DMS53 (cell line): ENCODE measurements at places on chromosomes 3 and 15.
A peak's percentile ranks its signal among the peaks of the same experiment; 100 is the strongest.

DNA sequence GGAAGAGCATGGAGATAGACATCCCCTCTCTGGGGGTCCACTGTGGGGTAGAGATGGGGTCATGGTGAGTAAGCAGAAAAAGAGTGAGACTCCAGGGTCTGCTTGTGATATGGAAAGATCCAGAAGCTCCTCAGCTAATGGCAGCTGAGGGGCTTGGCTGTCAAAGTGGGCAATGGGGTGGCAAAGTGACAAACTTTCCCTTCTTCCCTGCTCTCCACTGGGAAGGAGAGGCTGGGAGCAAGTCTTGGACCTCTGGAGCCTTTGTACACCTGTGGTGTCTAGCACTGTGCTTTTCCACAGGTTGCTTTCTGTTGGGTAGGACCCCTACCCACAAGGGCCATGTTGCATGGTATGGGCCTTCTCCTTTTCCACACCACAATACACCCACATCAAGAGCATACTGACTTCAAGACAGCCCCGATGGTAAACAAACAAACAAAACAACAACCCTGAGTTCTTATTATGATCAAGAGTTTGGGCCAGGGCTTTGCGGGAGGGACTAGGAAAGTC is 3.5 kb downstream of the ITGA11 start:
- DNase-seq, result no peak

- no peak for DNase-seq
Observed at GRCh38 chr3:123568034-123568433, 16.8 kb downstream of the HACD2 start.

DNA sequence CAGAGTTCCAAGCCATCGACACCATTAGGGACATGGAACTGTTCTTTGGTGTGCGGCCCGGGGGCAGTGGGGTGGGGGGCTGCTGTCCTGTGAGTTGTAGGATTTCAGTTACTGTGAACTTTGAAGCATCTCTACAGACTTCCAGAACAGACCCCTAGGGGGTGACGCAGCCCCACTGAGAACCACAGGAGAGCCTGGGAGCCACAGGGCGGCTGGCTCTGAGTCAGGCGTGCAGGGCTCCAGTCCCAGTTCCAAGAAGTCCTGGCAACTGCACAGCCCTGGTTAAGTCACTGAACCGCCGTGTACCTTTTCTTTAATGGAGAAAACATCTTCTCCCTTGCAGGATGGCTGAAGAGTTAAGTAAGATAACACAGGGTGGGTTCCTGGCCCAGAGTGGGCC is 23.5 kb upstream of the LRTM1 start:
- peak; percentile 7 for DNase-seq

- peak; percentile 44 for DNase-seq
Observed at GRCh38 chr3:171883893-171884279, 40.7 kb downstream of the TMEM212 start.

GRCh38 chr15:76939715-76940114 is 8.2 kb downstream of the RCN2 start:
- no peak for DNase-seq

DNA sequence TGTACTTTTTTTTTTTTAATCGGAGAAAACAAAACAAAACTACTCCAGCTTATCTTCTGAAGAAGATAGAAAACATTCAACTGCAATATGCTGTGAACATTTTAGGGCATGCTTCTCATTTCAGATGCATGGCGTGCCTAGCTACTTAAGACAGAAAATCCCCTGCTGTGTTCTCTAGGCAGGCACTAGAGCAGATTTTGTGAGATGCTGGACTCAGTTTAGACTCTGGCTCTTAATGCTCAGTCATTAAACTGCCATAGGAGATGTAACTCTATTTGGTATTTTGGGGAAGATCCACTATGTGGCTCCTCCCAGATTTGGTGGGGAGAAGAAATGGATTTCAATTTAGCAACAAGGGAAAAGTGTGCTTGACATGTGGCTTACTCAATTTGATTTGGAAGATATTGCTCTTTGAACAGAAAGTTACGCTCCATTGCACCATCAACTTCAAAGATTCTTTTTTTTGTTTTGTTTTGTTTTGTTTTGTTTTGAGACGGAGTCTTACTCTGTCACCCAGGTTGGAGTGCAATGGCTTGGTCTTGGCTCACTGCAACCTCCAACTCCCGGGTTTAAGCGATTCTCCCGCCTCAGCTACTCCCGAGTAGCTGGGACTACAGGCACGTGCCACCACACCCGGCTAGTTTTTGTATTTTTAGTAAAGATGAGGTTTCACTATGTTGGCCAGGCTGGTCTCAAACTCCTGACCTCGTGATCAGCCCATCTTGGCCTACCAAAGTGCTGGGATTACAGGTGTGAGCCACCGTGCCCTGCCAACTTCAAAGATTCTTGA is 62.0 kb upstream of the LEKR1 start:
- DNase-seq, result no peak

DNA sequence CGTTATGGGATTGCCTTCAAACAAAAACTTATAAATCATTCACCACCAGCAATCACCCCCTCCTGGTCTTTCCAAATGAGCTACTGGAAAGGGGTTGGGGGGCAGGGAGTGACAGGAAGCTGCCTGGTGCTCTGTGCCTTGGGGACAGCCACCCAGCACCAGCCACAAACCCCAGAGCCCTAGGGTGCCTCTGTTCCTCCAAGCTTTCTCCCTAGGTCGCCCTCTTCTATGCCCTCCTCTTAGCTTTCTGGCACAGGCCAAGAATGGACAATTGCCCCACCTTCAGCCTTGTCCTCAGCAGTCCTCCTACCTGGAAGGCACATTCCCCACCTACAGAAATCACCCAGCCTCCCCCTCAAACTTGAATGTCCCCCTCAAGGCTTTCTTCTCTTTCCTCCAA is 3.3 kb downstream of the OXTR start:
- no peak for DNase-seq

DNA sequence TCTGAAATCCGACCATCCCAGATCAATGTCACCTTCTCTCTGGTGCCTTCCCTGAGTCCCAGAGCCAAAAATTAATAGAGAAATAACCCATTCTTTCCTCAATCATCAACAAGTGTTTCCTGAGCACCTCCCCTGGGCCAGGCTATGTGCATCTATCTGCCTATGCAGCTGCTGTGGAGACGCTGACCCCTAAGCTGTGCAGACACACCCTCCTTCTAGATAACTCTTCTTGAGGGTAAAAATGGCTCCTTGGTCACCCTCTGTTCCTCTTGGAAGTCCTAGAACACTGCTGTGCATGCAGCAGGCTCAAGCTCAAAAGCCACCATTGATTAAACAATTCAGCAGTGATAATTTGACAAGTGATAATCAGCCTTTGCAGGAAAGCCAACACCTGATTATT is 18.4 kb downstream of the CA12 start:
- DNase-seq, result no peak

- no peak for DNase-seq
Observed at GRCh38 chr3:125002414-125003368, 53.1 kb downstream of the HEG1 start.

- no peak for DNase-seq
Observed at GRCh38 chr3:32945136-32945535, 6.3 kb upstream of the CCR4 start.

GRCh38 chr15:60635507-60636352 is 156.8 kb upstream of the ICE2 start:
- DNase-seq, result no peak

- no peak for DNase-seq
Observed at GRCh38 chr3:65561617-65562016, 477.1 kb downstream of the MAGI1 start.
